ENCODE measurements at places on chromosomes 2 and 18.

DNA sequence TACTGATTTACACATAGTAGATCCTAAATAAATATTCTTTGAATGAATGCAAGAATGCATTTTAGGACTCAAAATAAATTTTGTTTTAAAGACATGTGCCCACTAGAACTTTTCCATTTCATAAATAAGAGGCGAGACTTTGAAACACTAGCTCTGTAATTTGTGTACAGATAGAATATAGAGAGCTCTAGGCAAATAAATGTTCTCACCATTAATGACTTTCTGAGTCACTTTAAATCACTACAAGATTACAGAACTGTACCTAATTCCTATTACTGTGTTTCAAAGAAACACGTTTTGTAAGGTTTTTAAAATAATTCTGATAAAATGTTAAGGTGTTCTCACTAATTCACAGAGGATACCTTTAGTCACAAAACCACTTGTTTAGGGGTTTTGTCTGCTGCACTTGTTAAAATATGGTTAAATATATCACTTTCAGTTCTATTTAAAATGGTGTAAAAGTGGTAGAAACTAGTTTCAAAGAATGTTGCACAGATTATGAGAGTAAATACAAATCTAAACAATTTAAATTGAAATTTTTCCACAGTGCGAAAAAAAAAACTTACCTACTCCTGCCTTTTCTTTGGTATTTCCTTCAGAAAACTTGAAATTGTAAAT lies 158.7 kb upstream of the ZC3H15 start:
- no peak for DNase-seq

- DNase-seq: no peak
Measured at GRCh38 chr2:158975271-158975921, 7.0 kb downstream of the TANC1 start.

DNA sequence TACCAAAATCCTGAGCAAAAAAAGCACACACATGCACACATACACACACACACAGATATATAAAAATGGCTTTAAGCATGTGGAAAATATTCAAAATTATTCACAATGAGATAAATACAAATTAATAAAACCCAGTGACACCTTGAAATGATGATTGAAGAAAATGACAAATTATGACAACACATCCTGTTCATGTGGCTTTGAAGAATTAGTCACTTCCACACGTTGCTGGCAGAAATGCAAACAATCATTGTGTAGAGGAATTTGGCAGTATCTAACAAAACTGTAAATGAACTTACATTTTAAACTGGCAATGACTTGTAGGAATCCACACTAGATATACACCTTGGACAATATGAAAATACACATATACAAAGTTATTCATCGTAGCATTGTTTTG lies 95.8 kb upstream of the RGPD4 start:
- no peak for DNase-seq

GRCh38 chr18:32422978-32423740 lies 47.5 kb downstream of the GAREM1 start:
- DNase-seq: no peak

GRCh38 chr2:237437566-237437965 lies 23.6 kb upstream of the COL6A3 start:
- DNase-seq: no peak

GRCh38 chr2:16739778-16740581 lies 74.3 kb upstream of the CYRIA start:
- DNase-seq: no peak

- DNase-seq: no peak
Measured at GRCh38 chr2:219286436-219287115, 7.4 kb downstream of the DNAJB2 start.

- DNase-seq: no peak
Measured at GRCh38 chr2:96291751-96292150, 13.6 kb downstream of the SNRNP200 start.

DNA sequence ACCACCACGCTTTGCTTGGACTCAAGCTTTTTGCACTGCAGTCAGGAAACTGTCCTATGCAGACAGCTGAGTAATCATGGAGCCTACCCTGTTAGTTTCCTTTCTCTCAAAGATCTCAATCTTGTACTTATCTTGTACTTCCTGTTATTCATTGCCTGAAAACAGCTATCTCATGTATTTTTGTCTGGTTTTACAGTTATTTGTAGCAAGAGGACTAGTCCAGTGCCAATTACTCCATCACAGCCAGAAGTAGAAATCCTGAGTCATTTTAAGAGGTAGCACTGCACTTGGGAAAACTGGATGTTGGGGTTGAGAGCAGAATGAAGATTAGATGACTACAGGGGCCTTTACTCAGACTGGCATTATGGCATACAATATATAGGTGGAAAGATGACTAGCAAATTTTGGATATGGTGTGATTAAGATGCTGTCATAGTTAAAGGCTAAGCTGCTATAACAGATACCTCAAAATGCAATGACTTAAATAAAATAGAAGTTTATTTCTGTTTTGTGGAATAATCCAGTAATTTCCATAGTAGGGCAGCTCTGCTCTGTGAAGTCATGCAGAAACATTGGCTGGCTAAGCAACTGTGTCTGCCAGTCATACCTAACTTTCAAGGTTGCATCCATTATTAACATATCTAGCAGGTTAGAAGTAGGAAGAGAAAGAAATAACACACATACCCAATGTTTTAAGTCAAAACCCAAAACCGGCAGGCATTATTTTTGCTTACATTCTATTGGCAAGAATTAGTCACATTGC lies 21.1 kb upstream of the CHMP3 start:
- no peak for DNase-seq

- no peak for DNase-seq
Measured at GRCh38 chr2:115294999-115295398, 852.6 kb downstream of the DPP10 start.

DNA sequence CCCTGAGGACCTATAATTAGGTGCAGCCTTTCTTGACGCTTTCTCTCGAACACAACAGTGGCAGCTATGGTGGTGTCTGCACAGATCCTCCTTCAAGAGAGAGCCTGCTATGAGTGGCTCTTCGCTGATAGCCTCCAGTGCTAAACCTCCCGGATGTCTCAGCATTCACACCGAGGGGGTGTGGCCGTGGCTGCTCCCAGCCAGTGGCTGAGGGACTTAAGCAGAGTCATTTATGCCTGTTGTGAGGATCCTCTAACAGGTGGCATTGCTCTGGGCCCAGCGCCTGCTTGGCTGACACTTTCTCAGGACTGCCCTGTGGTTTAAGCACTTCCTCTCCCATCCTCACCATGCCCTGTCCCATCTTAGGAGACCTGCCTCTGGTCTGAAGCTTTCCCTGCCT lies 592.0 kb upstream of the LRRTM1 start:
- no peak for DNase-seq

- no peak for DNase-seq
Measured at GRCh38 chr2:624551-625347, 52.5 kb downstream of the TMEM18 start.

DNA sequence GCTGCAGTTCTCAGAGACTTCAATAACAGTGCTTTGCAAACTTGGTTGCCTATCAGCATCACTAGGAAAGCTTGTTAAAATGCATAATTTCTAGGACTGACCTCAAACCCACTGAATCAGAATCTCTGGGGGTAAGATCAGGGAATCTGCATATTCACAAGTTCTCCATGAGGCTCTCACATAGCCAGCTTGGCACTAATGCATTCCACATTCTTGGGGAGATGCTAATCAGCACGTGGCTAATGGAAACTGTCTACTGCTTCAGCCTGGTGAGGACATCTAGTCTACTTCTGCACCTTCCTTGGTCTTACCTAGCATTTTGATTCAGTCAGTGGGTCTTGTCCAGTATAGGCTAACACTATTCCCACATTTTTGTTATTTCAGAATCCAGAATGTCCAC lies 56.3 kb downstream of the RBKS start:
- no peak for DNase-seq

GRCh38 chr2:227006189-227006897 lies 157.7 kb downstream of the COL4A4 start:
- no peak for DNase-seq

- DNase-seq: no peak
Measured at GRCh38 chr2:98729652-98730051, 1.3 kb downstream of the MGAT4A start.

DNA sequence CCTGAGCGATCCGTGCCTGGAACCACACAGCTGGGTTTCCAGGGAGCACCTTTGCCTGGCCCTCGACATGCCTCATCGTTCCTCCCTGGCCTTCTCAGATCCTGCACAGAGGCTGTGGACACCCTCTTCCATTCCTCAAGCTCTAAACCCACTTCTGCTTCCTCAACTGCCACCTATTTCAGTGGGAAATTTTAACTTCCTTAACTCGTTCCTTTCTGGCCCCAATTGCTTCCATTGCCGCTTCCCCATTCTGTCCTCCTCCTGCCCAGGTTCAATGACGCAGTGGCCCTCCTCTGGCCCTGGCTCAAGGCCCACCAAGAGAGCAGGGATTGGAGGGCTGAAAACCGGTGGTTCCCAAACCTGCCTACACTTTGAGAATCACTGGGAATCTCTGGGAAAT lies 4.8 kb upstream of the B3GNT7 start:
- no peak for DNase-seq

GRCh38 chr2:9654452-9655100 lies 23.8 kb upstream of the YWHAQ start:
- DNase-seq: no peak

DNA sequence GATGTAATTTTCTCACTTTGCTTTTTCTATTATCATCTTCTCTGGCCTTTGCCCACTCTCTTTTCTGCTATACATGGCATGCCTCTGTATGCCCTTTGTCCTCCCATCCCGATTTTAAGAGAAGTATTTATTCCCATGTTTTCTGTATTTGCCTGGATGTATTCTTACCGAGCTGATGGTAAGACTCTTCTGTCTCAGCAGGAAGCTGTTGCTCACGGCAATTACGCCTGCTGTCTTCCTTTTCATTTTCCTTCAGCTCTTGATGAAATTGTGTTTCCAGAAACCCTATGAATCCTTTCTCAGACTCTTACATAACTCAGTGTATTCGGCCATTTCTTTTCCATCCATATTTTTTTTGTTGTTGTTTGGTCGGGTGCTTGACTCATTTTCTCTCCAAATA lies 121.6 kb downstream of the SP3 start:
- DNase-seq: no peak

GRCh38 chr18:74748809-74749208 lies 151.1 kb downstream of the ZNF407 start:
- no peak for DNase-seq

GRCh38 chr2:37671009-37671815 lies at the start of gene CDC42EP3:
Gene CDC42EP3, minus strand, starts transcription at chr2:37671642. Its CDS starts 25,055 bp downstream, at chr2:37646587.
- DNase-seq: peak; percentile 57

GRCh38 chr2:219947575-219947974 lies 320.1 kb downstream of the SLC4A3 start:
- DNase-seq: no peak

DNA sequence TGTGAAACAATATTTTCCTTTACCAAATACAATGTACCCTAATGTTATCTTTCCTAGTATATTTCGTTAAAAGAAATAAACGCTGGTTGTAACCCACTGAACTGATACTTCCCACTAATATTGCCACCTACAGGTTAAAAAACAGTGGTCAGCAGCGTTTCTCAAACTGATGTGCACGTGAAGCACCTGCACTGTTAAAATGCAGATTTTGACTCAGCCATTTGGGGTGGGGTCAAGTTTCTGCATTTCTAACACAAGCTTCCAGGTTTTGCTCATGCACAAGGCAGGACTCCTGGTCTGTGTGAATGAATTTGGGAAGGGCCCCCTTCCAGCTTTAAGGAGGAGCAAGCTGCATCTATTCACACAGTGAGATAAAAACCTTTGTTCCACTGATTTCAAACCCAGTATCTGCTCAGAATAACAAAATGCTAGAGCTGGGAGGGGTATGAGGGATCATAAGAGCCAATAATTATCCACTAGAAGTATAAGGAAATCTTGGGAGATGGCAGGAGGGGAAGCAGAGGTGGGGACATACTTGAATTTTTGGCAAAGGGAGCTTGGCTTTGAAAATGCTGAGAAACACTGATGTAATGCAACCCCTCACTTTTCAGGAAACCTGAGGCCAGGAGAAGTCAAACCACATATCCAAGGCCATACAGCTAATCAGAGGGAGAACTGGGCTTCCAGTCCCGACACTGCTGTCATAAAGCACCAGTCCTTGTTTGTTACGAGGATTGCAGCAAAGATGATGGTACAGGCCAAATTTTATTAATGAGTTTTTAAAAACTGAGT lies 116.2 kb downstream of the RBMS1 start:
- no peak for DNase-seq

GRCh38 chr2:196479350-196479749 lies 160.2 kb upstream of the CCDC150 start:
- no peak for DNase-seq

DNA sequence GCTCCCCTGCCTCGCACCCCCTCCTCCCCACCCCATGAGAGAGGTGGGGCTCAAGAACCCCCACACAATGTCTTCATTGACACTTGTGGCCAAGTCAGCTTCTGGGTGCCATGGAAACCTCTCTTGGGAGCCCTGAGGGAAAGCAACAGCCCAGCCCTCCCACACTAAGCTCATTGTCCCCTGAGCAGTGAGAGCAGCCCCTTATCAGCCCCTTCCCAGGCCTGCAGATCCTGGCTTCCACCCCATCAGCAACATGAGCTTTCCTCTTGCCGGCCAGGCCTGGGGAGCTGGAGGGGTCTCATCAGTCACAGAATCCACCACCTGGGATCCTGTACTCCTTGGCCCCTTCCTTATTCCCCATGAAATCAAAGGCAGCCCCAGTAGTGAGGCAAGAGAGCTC lies 107.8 kb upstream of the ST3GAL5 start:
- DNase-seq: peak; percentile 51

- no peak for DNase-seq
Measured at GRCh38 chr2:26432859-26433258, 31.1 kb downstream of the DRC1 start.

GRCh38 chr2:127425540-127426490 lies 7.6 kb downstream of the PROC start:
- DNase-seq: no peak

GRCh38 chr18:32776561-32776960 lies 3.7 kb upstream of the KLHL14 start:
- DNase-seq: peak; percentile 30

- DNase-seq: peak; percentile 30
Measured at GRCh38 chr2:145112467-145112866, 592.5 kb upstream of the ZEB2 start.

GRCh38 chr2:161414042-161415033 lies 1.8 kb upstream of the TBR1 start:
- DNase-seq: peak; percentile 54

- DNase-seq: no peak
Measured at GRCh38 chr2:205892665-205893259, 193.2 kb downstream of the INO80D start.
